ENCODE measurements at places on chromosomes 1 and 21.

- DNase-seq = no peak
These were observed 9.9 kb upstream of the SYTL1 start for GRCh38 chr1:27331922-27332321.

DNA sequence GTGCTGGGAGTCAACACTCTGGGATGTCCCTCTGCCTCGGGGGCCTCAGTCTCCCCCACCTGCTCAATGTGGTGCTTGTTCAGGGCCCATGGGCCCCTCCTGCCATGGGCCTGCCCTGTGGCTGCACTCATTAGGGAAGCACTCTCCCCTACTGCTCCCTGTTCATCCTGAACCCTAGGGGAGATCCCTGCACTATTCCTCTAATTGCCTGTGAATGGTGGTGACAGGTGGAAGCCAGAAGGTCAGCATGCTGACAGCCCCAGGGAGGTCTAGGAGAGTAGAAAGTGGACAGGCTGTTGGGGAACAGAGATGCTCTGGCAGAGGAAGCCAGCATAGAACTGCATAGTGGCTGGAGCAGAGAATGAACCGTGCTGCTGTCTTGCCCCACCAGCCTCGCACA is 217.6 kb downstream of the TRABD2B start:
- no peak for DNase-seq

- no peak for DNase-seq
These were observed 1.7 kb downstream of the IGFN1 start for GRCh38 chr1:201192261-201192788.

DNA sequence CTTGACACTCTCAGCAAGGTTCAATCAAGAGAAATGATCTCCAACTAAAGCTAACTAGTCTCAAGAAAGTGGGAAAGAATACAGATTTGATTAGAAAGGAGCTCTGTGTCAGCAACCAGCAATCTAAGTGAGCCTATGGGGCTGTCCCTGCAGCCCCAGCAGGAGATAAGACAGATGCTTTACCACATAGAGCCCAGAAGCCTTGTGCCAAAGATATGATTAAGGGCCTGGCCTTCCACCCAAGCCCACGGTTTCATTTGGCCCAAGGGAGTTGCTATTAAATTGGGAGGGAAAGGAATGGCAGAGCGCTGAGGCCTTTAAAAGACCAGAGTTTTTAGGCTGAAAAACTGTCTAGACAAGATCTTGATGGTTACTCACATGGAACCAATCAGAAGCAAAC is 74.8 kb downstream of the HLCS start:
- DNase-seq = no peak

DNA sequence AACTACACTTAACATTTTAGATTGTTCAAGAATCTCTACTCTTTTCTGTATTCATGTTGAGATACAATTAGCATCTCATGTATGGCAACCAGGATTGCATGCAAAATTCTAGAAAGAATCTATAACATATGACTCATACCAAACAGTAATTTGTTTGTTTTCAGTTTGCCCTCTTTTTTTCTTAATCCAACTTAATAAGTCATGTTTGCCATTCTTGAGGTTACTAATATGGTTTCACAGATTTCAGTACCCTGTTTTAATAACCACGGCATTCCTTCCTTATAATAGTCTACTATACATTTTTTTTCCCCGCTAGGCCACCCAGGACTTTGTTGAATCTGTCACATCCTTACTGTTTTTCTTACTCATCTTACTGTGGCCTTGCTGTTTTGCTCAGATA is 140.8 kb downstream of the FMN2 start:
- DNase-seq = no peak

GRCh38 chr21:34037009-34037795 is 36.2 kb upstream of the MRPS6 start:
- DNase-seq = no peak

- no peak for DNase-seq
These were observed 7.8 kb downstream of the PGM1 start for GRCh38 chr1:63601061-63601460.

GRCh38 chr1:172545396-172546004 is 12.6 kb downstream of the SUCO start:
- DNase-seq = no peak

DNA sequence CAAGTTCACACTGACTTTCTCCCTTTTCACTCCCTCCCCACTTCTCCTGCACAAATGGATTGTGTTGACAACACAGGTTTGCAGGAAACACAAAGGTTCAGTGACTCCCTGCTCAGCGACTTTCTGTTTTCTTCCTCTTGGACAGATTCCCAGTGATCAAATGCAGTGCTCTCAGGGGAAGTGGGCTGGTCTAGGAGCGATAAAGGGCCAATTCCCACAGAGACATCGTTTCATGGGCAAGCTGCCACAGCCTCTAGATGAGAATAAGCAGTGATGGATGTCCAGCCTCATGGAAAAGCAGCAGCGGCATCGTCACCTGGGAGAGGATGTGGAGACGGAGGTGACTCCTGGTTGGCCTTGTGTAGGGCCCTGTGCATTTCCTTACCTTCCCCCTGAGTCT is 30.6 kb downstream of the FYB2 start:
- no peak for DNase-seq

DNA sequence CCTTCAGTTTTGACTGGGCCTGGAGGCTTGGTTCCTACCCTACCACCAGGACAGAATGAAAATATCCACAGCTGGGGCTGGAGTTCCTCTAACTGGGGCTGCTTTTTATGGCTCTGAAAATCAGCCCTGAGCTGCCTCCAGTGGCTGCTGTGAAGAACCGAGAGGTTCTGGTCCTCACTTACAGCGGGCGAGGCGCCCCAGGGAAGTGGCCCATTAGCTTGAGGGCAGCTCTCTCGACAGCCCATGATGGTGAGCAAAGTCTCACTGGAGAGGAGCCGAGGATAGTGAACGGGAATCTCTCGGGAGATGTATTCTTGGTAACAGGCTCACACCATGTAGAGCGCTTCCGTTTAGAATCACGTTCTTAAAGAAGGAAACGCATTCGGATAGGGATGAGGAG is 459.7 kb downstream of the KIF26B start:
- DNase-seq = no peak

- no peak for DNase-seq
These were observed 28.9 kb downstream of the MAP10 start for GRCh38 chr1:232834066-232834465.

- DNase-seq = no peak
These were observed 112.1 kb downstream of the ST6GALNAC3 start for GRCh38 chr1:76186554-76187170.

DNA sequence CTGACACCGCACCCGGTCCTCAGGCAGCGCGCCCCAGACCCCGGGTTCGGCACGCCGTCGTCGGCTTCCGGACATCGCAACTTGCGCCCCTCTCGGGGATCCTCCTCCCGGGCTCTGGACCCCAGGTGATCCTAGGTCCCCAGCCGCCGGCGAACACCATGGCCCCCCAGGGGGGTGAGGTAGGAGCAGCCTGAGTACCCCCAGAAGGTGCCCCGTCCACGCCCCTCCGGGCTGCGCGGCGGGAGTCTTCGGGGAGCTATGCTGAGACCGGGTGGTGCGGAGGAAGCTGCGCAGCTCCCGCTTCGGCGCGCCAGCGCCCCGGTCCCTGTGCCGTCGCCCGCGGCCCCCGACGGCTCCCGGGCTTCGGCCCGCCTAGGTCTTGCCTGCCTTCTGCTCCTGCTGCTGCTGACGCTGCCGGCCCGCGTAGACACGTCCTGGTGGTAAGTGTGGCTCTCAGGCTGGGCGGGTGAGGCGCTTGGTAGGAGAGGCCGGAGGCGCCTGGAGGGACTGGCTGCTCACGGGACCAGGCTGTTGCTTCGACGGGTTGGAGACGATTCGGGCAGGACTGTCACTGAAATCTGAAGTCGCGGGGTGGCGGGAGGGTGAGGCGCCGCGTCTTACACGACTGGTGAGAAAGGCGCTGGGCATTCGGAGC is 367 bp downstream of the WNT2B start:
- DNase-seq = peak; percentile 73

DNA sequence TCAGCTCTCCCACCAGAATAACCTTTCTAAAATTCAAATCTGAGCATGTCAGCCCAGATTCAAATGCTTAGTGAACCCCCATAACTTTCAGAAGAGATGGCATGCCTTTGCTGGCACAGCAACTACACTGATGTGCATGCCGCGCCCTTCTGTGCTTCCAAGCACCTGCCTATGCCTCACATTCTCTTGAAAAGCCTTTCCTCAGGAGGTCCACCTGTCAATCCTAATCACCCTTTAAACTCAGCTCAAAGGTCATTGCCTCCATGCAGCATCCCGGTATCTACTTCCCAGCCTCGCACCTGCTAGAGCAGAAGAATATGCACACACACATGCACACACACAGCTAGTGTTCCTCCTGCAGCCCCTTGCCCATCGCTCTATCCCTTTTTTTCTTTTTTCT is 5.2 kb upstream of the S100A2 start:
- no peak for DNase-seq

DNA sequence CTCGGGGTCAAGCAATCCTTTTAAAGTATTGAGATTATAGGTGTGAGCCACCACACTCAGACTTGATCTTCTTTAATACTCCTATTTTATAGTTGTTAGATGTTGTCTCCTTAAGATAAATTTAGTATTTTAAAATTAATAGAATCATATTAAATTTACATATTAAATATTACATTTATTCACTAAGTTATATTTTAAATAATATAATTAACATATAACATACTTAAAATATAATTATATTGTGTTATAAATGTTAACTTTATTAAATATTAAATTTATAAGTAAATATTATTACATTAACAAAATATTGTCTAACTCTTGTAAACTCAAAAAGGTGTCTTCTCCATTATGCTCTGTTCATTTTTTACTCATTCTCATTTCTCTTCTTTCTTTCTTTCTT is 675.9 kb upstream of the ADGRL4 start:
- DNase-seq = no peak

GRCh38 chr1:229862017-229862774 is 204.8 kb upstream of the GALNT2 start:
- peak; percentile 24 for DNase-seq

DNA sequence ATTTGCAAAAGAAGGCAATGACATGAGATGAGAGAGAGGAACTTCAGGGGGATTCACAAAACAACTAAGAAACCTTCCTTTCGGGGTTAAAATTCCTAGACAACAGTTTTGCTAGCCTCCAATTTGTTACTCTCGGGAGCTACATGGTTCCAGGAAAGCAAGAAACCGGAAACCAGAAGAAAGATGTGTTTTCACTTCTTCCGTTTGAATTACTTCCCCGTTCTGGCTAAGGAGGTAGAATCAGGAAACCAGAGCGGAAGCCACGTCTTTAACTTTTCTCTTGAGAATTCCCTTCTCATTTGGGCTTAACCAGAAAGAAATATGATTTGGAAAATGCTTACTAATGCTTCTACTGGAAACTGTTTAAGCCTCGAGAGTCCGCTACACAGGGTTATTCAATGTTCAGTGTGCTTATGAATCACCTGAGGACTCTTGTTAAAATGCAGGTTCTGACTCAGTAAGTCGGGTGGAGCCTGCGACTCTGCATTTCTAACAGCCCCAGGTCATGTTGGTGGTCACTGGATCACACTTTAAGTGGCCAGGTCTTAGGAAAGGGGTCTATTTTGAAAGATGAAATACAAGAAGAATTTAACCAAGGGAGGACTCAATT is 43.5 kb upstream of the MCOLN3 start:
- DNase-seq = no peak

GRCh38 chr1:68201546-68202238 is 30.6 kb downstream of the WLS start:
- DNase-seq = no peak

DNA sequence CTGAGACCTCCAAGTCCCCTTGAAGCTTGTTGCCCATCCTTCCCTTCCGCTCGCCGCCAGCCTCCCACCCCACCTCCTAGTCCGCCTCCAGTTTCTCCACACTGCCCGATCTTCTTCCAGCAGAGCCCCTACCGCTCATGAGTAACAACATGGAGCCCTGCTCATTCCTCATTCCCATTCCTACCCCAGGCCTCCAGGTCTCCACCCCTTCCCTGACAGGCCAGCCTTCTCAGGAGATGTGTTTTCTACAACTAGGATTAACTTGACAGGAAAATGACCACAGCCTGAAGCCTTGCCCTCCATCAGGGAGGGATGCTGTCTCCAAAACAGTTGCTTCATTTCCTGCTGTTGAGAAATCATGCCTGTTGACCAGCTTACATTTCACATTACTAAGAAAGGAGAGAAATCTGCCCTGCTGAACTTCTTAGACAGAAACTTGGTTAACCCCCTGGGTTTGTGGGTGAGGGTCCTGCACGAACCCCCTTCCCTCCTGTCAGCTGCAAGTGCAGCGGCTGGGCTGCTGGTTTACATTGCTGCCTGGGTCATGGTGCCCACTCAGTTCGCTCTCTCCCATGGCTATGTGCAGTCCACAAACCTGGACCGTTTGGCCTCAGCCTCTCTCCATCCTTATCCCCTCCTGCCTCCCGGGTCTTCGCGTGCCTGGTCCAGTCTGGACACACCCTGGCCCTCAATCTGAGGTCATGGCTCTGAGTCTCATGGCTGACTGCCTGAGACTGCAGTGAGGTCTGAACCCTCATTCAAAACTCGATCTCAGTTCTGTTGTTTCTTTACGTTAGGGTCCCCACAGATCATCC is 16.1 kb upstream of the CHI3L1 start:
- no peak for DNase-seq

- no peak for DNase-seq
These were observed 13.8 kb upstream of the THEM5 start for GRCh38 chr1:151867321-151867720.

- no peak for DNase-seq
These were observed 759.0 kb upstream of the ADAMTS5 start for GRCh38 chr21:27725916-27726315.

- DNase-seq = no peak
These were observed 35.6 kb downstream of the ST7L start for GRCh38 chr1:112583366-112583765.

GRCh38 chr1:183533617-183534174 is 56.6 kb downstream of the NCF2 start:
- DNase-seq = no peak

DNA sequence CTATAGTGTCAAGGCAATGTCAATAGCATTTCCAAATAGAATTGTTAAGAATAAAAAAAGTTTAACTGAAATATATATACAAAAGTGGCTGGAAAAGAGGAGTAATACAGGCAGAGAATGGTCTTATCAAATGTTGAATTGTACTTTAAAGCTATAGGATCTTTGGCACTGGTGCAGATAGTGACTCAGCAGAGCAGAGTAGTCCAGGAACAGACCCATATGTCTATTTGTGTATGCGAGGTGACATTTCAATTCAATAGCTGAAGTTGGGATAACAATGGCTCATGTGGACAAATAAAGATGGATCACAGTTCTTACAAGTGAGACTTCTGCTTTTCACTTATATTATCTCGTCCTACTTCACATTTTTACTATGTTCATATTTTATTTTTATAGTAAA is 543.0 kb upstream of the B3GALT2 start:
- no peak for DNase-seq

- DNase-seq = no peak
These were observed 898 bp downstream of the KRTAP27-1 start for GRCh38 chr21:30336596-30336995.

GRCh38 chr1:111857194-111857651 is 101.5 kb downstream of the DDX20 start:
- no peak for DNase-seq

DNA sequence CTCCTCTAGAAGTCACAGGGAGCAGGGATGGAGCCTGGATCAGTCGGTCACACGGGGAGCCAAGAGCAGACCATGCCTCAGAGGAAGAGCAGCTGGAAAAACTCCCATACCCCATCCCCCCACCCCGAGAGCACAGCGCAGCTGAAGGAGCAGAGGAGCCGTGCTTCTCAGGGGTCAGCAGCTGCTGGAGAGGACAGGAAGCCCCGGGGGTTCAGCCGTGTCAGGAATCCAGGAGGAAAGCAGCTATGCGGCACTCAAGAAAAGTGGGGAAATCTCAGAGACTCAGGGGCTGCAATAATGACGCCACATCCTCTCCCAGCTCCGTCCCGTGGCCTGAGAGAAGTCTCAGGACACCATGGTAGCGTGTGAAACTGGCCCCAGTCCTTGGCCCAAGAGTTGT is 102.3 kb downstream of the NPHP4 start:
- no peak for DNase-seq
